ENCODE measurements at places on chromosomes 7 and 10. TPM values are rescaled to one million over a fixed set of nuclear protein-coding genes. Genes with fewer than 3 reads are reported as not detected.
A peak's percentile ranks its signal among the peaks of the same experiment; 100 is the strongest.

DNA sequence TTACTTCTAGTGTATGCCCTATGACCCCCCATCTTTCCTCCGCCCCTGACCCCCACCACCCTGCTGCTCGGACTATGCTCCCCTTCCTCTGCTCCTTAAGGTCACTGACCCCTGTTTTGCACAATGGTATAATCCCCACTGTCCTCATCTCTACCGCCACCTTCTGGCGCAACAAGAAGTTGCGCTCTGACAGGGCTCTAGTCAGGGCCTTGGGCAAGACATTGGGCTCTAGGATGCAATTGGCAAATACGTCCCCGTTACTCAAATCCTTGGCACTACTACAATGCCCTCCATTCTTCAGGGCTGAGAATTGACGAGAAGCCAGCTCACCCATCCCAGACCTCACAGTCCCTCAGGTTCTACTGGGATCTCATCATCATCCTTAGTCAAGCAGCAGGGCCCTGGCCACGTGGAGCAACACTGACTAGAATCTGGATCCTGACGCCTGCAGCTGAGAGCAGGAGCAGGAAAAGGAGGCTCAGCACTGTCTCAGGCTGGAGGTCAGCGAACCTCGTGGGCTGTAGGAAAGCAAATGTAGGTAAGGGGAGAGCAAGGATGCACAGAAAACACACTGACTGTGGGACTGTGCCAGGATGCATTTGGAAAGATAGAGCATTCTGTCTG, 10.6 kb downstream of the LRIT2 start:
- no peak overlapping the region for H3K4me3 ChIP-seq
- no peak for DNase-seq
- peak overlapping the region; percentile 83 for H3K27ac ChIP-seq
- H3K27me3 ChIP-seq: no peaks in the 10 kb centered on the region
- H3K36me3 ChIP-seq: peaks cover 5% of the 10 kb centered on the region
- no peaks in the 10 kb centered on the region for H3K4me1 ChIP-seq

DNA sequence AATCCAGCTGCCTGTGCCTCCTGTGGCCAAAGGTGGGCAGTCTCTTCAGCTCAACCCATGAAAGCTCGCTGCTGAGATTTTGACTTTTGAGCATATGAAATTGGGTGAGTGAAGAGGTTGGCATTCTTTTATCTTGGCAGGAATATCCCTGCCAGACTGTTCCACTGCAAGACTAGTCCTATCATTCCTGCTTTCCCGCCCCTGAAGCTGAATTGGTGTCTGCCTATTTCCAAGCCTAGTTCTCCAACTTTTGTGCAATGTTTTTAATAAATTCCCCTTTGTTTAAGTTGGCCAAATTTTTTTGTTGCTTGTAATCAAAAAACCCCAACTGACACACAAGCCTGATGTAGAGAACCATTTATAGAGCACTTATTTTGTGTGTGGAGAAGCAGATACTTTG, 34.8 kb upstream of the BICC1 start:
- no peak for DNase-seq
- no peak overlapping the region for H3K27ac ChIP-seq
- H3K4me3 ChIP-seq: no peak overlapping the region
- no peaks in the 10 kb centered on the region for H3K36me3 ChIP-seq
- H3K4me1 ChIP-seq: no peaks in the 10 kb centered on the region
- H3K27me3 ChIP-seq: peaks cover 5% of the 10 kb centered on the region

DNA sequence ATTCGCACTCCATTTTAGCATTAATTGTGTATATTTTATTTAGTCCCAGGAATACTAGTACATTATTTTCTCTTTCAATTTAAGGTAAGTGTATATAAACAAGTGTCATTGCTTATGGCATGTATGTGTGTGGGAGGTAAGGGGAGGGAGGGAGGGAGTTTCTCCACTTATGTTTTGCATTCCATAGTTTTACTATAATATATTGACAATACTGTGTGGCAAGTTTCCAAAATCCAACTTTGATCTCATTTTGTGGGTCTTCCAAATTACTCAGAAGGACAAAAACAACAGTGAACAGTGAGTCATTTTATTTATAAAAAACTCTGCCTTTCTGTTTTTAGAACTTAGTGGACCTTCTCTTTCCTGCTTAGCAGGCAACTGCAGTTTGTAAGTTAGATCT, 102.3 kb upstream of the SEMA3E start:
- no peak overlapping the region for H3K27ac ChIP-seq
- H3K27me3 ChIP-seq: no peaks in the 10 kb centered on the region
- no peak for DNase-seq
- peaks cover 3% of the 10 kb centered on the region for H3K36me3 ChIP-seq
- no peak overlapping the region for H3K4me3 ChIP-seq
- H3K4me1 ChIP-seq: no peaks in the 10 kb centered on the region

DNA sequence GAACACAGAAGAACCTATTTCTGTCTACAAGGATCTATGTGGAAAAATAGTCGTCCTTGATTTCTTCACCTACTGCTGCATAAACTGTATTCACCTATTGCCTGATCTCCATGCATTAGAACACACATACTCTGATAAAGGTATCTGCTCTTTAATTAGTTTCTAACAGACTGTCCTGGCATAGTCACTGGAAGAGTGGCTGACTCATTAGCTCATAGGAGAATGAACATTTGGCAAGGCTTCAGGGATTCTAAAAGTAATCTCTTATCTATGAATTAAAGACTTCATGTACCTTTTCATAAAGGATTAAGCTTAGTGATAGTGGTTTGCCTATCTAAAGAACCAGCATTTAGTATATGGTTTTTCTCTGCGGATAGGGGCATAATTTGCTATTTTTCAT, 4.1 kb downstream of the NHLRC2 start:
- peak overlapping the region; percentile 20 for H3K4me3 ChIP-seq
- H3K4me1 ChIP-seq: peaks cover 42% of the 10 kb centered on the region
- H3K27ac ChIP-seq: no peak overlapping the region
- peaks cover 34% of the 10 kb centered on the region for H3K36me3 ChIP-seq
- DNase-seq: no peak
- no peaks in the 10 kb centered on the region for H3K27me3 ChIP-seq

DNA sequence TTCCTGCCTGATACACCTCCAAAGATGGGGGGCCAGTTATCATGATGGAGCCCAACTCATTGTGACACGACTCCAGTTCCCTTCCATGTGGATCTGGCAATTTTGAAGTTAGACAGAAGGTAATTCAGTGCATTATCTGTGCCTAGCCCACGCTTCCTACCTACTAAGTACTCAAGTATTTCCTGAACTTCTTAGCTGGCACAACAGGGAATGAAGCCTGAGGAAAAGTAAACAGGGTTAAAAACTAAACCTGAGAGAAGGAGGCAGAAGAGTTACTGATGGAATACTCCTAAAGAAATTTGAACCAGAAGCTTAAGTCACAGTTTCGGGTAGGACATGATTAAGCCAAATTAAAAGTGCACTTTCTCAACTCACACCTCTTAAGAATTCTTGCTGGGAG, 1.1 kb upstream of the SEC31B start:
- DNase-seq: no peak
- H3K36me3 ChIP-seq: peaks cover 3% of the 10 kb centered on the region
- peak overlapping the region; percentile 82 for H3K4me3 ChIP-seq
- peaks cover 7% of the 10 kb centered on the region for H3K27me3 ChIP-seq

Gene FGFBP3
- total RNA-seq: 420 TPM

- H3K27ac ChIP-seq: no peak overlapping the region
- DNase-seq: no peak
- H3K27me3 ChIP-seq: no peaks in the 10 kb centered on the region
Observed at GRCh38 chr10:4382811-4383210, 443.2 kb upstream of the AKR1E2 start.
